NCI-H1092 (cell line): ENCODE measurements at places on chromosomes 5 and 9.
A peak's percentile ranks its signal among the peaks of the same experiment; 100 is the strongest.

DNA sequence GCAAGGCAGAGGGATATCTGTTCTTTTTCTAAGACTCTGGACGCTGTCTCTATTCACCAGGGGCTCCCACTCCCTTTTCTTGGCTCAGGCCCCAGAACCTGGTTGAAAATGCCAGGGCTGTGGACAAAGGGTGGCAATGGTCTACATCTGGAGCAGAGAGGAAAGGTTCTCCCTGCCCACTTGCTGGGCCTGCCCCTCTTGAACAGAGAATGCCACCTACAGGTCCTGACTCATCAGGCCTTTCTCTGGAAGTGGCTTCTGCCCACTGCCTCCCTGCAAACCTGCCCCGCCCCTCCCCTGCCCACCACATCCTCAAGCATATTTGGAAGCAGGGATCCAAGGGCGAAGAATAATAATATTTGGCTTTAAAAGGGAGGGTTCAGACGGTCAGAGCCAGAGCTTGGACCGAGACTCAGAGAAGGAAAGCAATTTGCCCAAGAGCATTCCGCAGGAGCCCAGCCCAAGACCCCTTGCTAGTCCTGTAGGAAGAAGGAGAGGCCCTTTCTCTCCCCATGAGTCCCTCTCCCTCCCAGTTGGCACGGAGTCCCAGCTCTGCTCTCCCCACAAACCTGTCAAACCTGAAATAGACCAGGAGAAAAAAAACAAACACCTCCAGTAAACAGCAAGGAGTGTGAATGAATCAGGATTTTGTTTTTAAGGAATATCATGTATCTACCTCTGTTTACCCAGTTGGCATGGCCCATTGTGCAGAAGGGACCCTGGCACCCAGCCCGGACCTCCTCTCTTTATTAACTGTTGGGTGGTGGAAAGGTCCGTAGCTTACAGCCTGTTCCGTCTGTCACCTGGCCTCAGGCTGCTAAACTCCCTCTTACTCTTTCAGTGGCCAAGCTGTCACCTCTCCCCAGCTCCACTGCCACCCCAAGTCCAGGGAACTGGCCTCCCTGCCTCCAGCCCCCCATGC, 37.7 kb upstream of the STXBP1 start:
- peak; percentile 93 for DNase-seq

GRCh38 chr5:177576169-177576568, 15.8 kb upstream of the TMED9 start:
- no peak for DNase-seq

GRCh38 chr5:1736065-1736464, 63.6 kb downstream of the MRPL36 start:
- DNase-seq, result no peak

GRCh38 chr5:101080462-101081240, 177.6 kb upstream of the ST8SIA4 start:
- no peak for DNase-seq

GRCh38 chr5:180333661-180334060, 19.5 kb downstream of the GFPT2 start:
- DNase-seq, result no peak

- DNase-seq, result no peak
Observed at GRCh38 chr5:90356622-90357021, 52.9 kb downstream of the CETN3 start.

GRCh38 chr9:91736898-91737601, 213.0 kb downstream of the ROR2 start:
- no peak for DNase-seq

- no peak for DNase-seq
Observed at GRCh38 chr9:110028271-110028670, 179.7 kb downstream of the C9orf152 start.

DNA sequence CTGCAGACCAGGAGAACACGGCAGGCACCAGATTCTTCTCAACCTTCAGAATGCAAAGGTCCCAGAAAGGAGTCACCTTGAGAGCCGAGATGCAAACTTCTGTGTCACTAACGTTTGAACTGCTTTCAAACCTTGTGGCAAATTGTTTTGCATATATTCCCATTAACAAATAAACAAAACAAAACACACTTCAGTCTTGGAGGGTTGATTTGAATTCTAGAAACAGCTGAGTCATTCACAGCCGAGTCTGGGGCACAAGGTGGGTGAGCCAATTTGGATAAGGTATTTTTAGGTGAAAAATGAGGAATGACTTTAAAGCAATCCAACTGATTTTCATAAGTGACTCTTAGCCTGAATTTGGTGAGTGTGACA, 38.8 kb upstream of the ANKRD33B start:
- no peak for DNase-seq

GRCh38 chr5:172695232-172696054, 54.4 kb downstream of the NEURL1B start:
- no peak for DNase-seq

- no peak for DNase-seq
Observed at GRCh38 chr9:13491138-13491492, 211.6 kb upstream of the MPDZ start.

GRCh38 chr9:129415942-129416651, 204.8 kb downstream of the C9orf50 start:
- DNase-seq, result no peak

GRCh38 chr5:165894916-165895315, 2389.5 kb downstream of the MAT2B start:
- DNase-seq, result no peak

DNA sequence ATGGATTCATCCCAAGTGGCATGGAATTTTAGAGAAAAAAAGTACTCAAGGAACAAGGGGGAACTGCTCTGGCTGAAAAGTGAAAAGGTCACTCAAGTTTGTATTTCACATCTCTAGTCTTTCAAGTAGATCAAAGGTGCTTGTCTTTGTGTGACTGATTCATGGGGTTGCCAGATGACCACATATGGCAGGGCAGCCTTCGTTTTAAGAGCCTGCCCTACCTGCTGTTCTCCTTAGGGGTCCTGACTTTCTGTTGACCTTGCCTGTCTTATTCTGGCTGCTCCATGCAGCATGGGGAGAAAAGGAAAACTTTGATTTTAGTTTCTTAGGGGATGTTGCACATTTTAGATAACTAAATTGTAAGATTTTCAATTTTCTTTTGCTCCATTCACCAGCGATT, 877.7 kb downstream of the TLE1 start:
- no peak for DNase-seq

- no peak for DNase-seq
Observed at GRCh38 chr9:114004221-114004716, 73.8 kb downstream of the AMBP start.

- no peak for DNase-seq
Observed at GRCh38 chr5:34751807-34752736, 86.9 kb upstream of the TTC23L start.

DNA sequence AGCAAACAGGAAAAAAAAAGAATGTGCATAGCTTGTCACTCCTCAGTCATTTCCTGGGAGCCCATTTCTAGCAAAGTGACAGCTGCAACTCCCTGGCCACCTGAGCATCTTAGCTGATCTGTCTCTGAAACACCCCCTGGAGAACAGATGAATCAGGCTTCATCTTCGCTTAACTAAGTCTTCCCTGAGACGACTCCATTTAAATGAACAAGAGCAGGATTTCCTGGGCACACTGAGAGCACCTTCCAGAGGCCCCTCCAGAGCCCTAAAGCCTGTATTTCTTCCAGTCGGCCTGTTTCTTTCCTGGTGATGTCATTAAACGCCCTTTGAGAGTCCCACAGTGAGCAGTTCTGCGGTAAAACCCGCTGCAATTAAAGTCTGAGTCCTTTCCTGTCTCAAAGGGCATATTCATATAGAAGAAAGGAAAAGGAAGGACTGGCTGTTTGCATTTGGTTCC, 13.9 kb downstream of the TGFBI start:
- DNase-seq, result no peak

DNA sequence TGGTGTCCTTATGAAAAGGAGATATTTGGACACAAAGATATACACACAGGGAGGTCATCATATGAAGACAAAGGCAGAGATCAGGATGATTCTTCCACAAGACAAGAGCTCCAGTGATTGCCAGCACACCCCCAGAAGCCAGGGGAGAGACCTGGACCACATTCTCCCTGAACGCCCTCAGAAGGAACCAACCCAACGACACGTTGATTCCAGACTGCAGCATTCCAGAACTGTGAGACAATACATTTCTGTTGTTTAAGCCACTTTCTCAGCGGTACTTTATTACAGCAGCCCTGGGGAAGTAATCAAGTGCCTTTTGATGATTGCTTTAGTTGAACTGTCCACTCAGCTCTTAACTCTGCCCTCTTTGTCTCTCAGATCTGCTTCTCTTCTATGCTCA, 285.5 kb upstream of the SMARCA2 start:
- no peak for DNase-seq

GRCh38 chr5:133977858-133978257, 9.4 kb upstream of the C5orf15 start:
- no peak for DNase-seq

GRCh38 chr9:2093920-2094597, 78.9 kb downstream of the SMARCA2 start:
- DNase-seq, result no peak

DNA sequence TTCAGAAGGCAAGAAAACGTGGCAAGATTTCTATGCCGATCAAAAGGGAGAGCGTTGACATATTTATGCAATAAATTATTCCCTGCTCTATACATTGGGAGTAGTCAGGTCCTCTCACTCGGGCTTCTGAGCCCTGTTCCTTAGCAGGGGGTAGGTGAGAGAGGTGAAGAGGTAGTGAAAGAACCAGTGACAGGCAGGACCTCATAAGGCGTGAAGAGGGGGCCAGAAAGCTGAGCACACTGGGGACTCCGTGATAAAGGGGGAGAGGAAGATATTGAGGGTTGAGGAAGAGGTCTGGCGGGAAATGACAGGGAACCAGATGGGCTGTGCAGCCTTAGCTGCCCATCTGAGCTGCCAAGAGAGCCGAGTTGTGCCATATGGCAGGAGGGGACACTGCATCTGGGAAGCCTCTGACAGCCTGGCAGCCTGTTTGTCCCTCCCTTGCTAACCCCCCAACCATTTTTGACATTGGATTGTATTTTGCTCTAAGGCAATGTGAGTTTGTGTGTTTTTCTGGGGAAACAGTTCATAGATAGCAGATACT, 782 bp upstream of the CDC20B start:
- no peak for DNase-seq

- no peak for DNase-seq
Observed at GRCh38 chr5:19564036-19564435, 424.0 kb downstream of the CDH18 start.

DNA sequence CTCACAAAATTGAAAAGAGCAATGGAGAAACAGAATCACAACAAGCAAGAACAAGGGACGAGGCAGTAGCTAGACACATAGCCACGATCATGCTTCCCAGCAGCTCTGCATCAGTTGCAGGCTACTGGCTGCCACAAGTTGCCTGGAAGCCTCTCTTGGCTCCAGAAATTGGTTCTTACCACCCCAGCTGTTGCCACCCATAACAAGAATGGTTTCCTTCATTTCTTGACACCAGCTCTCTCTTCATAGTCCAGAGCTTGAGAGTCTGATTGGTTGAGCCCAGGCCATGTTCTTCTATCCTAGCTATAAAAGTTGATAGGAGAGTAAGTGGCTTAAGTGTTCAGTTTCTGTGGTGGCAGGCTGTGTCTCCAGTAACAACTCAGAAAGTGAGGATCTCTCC, 210.7 kb upstream of the ANKRD55 start:
- no peak for DNase-seq

DNA sequence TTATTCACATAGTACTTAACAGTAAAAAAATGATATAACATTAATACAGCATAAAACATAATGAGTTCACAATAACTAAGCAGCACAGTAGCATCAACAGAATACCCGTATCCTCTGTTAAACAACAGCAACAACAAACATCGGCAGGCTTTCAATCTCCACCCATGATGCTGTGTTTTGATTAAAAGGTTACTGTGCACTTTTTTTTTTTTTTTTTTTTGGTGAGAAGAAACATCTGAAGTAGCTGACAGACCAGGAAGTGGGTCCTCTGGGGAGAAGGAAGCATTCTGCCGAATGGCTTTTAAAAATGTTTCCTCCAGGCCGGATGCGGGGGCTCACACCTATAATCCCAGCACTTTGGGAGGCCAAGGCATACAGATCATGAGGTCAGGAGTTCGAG, 282.3 kb downstream of the EPB41L4A start:
- no peak for DNase-seq

DNA sequence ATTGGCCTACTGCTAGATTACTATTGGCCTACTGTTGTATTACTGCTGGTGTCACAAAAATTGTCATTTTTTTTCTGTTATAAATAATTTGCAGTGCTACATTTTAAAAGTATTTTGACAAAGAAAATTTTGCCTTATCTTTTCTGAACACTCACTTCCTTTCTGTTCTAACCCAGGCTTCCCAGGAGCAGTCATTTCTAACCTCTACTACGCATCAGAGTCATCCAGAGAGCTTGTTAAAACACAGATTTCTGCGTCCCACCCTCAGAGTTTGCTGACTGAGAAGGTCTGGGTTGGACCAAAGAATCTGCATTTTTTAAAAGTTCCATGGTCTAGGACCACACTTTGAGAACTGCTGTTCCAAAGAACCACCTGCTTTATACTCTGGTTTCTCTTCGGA, 306.1 kb downstream of the GLIS3 start:
- no peak for DNase-seq

DNA sequence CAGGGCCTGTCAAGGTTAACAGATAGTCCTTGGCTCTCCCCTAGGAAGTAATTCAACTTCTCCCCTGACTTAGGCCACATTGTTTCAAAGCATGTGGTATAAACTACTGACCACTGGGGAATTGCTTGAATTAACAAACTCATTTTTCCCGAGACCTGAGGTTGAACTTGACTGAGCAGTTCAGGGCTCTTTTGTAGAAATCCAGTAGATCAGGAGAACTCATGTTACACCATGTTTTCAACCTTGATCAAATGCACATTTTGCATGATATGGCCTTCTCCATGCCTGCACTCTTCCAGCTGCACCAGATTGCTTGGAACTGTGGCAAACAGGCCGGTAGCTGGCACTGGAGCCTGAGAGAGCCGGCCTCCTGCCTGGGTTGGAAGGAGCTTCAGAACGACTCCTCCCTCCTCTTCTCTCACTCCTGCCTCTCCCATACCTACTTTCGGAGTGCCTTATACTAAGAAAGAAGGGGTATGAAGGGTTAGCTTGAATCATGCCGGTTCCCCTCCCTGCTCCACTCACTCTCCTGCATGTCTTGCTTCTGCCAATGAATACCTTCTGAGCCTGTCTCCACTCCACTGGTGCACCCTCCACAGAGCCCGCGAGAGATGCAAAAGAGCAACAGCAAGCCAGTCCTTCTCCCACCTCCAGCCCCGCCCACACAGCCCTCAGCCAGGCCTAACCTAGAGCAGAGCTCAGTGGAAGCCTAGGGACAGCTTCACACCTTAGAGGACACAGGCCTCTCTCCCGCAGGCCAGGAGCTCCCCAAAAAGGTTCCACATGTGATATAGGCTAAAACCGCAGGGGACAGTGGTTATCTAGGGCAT, 159.4 kb downstream of the MACROH2A1 start:
- no peak for DNase-seq

- no peak for DNase-seq
Observed at GRCh38 chr5:108432024-108432423, 50.1 kb upstream of the FBXL17 start.

DNA sequence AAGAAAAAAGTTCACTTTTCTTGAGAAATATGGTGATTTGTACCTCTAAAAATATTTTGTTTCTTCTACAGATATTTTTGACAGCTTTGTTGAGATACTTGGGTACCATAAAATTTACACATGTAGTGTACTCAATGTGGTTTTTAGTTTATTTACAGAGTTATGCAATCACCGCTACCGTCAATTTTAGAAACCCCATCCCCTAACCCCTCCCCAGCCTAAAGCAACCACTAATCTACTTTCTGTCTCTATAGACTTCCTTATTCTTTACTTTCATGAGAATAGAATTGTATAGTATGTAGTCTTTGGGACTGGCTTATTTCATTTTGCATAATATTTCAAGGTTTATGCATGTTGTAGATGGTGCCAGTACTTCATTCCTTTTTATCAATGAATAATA, 45.0 kb upstream of the TDRD7 start:
- no peak for DNase-seq

- DNase-seq, result no peak
Observed at GRCh38 chr9:94946256-94946655, 219.8 kb downstream of the AOPEP start.
